ENCODE measurements at places on chromosomes 6 and 20.

DNA sequence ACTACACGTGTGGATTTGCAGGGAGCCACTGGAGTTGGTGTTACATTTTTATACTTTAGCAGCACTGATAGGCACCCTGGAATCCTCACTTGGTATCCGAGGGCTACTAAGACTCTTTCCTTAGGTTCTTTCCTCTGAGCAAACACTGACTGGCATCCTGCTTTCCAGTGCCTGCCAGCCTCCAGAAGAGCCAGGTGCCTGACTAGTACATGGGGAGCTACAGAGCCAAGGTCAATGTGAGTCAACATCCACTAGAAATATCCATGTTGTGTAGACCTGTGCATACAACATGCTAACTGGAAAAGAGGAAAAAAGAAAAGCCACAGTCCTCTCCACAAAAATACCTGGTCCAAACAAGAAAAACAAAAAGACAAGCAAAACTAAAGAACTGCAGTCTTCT lies 5.9 kb downstream of the TUBB1 start:
- DNase-seq = no peak

DNA sequence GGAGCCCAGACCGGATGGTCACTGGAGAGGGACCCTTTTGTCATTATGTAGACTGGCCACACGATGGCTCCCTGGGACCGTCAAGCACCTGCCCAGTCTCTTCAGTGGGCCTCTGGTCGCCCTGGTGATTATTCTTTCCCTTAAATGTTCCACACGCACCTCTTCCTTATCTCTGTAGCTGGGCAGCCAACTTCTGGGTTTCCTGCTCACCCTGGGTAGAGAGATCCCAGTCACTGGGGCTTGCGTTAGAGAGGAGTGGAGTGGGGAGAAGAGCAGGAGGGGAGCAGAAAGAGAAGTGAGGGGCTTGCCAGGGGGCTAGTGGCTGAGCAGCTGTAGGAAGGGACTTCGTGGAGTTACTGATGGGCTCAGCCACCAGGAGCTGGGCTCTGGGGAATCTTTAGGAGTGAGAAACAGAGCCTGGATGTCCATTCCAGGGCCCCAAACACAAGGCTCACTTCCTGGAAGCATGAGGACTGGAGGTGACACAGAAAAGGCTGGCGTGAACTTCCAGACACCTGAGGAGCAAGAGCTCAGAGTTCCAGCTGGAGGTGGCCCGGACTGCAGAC lies 150.1 kb downstream of the DHX35 start:
- peak; percentile 47 for DNase-seq

DNA sequence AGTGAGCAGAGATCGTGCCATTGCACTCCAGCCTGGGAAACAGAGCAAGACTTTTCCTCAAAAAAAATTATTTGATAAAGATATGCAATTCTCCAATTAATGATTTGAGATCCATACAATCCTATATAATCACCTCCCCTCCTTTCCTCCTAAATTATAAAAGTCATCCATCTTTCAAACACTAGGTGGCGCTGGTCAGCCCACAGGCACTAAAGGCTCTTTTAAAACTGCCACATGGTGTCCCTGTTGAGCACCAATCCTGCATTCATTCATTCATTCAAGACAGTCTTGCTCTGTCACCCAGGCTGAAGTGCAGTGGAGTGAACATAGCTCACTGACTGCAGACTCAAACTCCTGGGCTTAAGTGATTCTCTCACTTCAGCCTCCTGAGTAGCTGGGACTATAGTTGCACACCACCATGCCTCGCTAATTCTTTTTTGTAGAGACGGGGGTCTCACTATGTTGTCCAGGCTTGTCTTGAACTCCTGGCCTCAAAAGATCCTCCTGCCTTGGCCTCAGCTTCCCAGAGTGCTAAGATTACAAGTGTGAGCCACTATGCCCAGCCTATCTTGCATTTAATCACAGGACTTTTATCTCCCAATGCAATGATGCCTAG lies 58.7 kb upstream of the SLC2A12 start:
- DNase-seq = peak; percentile 84

DNA sequence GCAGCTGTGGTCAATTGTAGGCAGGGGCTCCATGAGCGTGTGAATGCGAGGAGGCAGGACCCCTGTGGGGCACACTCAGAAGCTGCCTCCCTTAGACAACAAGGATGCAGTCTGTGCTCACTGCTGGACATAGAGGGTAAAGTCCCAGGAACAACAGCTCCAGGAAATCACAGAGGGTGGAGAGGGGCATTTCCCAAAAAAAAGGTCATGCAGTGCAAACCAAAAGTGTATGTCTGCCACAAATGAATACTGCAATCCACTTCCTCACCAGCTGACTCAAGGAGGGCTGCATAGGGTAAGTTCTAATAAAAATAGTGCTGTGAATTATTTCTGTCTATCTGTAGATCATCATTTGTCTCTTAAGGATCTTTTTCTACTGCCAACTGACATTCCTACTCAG lies 95.8 kb downstream of the RNF182 start:
- no peak for DNase-seq

GRCh38 chr20:59043698-59044097 lies 1.1 kb upstream of the PRELID3B start:
- no peak for DNase-seq

DNA sequence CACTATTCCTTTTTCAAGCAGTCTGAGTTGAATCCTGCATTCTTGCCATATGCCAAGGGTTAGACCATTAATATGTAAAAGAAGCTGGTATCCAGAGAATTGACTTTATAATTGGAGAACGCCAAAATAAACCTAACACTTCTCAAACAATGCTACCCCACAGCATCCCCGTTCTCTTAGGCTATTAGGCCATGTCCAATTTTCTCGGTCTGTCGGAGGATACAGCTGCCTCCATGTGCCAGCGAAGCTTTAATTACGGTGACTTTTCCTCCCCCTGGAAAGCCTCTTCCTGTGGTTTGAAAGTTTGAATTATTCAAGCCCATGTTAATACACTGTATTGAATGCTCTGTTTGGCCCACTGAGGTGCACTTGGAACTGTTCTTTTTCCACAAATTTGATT lies 60.5 kb downstream of the HS3ST5 start:
- DNase-seq = no peak

DNA sequence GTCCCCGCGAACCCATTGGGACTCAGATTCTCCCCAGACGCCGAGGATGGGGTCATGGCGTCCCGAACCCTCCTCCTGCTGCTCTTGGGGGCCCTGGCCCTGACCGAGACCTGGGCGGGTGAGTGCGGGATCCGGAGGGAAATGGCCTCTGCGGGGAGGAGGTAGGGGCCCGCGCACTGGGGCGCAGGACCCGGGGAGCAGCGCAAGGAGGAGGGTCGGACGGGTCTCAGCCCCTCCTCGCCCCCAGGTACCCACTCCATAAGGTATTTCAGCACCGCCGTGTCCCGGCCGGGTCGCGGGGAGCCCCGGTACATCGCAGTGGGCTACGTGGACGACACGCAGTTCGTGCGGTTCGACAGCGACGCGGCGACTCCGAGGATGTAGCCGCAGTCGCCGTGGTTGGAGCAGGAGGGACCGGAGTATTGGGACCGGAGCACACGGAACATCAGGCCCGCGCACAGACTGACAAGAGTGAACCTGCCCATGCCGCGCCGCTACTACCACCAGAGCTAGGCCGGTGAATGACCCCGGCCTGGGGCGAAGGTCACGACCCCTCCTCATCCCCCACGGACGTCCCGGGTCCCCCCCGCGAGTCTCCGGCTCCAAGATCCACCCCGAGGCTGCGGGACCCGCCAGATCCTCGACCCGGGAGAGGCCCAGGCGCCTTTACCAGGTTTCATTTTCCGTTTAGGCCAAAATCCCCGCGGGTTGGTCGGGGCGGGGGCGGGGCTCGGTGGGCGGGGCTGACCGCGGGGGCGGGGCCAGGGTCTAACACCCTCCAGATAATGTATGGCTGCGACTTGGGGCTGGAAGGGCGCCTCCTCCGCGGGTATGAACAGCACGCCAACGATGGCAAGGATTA lies 15.7 kb upstream of the HLA-A start:
- DNase-seq = peak; percentile 81

DNA sequence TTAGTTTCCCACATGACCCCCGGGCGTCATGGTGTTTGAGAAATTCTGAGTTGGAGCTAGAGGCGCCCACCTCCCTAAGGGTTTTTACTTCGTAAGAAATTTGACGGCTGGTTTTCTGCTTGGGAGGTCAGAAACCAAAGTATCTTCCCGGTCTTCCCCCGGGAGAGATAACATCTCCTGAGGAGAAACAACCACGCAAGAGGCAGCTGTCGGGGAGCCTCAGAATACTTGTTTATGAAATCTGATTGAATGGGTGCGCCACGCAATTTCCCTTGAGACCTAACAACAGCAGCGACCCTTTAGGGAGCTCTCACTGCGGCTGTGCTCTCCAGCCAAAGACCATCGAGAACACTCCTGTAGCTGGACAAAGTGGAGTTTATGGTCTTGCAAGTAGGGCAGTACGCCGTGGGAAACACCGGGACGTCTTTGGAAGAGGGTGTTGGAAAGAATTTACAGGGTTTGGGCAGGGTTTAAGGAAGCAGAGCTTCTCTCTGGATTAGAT lies 608 bp upstream of the EIF2S2 start:
- peak; percentile 75 for DNase-seq

GRCh38 chr6:453152-453551 lies 61.6 kb downstream of the IRF4 start:
- no peak for DNase-seq

GRCh38 chr6:128696691-128697689 lies 176.6 kb upstream of the PTPRK start:
- DNase-seq = no peak

- DNase-seq = no peak
These were observed 600.6 kb upstream of the CHD6 start for GRCh38 chr20:42218621-42219374.

DNA sequence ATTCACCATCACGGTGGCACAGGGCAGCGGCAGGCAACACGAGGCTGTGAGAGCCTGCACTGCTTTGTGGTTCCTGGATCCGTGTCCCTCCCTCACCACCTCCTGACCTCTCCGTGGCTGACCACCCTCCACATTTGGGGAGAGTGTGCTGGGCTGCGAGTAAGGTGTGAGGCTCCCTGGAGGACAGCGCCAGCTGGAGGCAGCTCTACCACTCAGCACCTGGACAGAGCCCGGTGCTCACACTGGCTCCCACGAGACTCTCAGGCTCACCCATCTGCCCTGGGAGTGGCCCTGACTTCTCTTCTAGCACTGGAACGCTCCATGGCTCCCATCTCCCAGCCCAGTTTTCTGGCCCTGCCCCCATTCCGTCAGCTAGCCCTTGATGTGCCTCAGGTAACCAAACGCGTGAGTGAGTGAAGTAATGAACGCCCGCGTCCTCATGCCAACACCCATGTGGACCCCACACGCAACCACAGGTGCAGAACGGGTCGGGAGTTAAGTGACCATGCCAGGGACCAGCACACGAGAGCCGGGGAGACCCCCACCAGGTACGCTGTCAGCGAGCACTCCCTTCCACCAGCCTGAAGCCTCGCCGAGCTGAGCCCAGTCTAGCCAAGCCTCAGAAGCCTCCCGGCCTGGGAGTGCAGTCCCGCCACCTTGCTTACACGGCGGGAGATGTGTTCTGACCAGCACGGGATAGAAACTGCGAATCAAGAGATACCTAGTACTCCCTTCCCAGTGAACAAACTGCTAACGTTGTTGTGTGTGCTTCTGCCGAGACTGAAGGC lies 137.2 kb downstream of the WDR27 start:
- DNase-seq = no peak

- no peak for DNase-seq
These were observed 31.0 kb downstream of the KCNQ2 start for GRCh38 chr20:63441136-63442099.

DNA sequence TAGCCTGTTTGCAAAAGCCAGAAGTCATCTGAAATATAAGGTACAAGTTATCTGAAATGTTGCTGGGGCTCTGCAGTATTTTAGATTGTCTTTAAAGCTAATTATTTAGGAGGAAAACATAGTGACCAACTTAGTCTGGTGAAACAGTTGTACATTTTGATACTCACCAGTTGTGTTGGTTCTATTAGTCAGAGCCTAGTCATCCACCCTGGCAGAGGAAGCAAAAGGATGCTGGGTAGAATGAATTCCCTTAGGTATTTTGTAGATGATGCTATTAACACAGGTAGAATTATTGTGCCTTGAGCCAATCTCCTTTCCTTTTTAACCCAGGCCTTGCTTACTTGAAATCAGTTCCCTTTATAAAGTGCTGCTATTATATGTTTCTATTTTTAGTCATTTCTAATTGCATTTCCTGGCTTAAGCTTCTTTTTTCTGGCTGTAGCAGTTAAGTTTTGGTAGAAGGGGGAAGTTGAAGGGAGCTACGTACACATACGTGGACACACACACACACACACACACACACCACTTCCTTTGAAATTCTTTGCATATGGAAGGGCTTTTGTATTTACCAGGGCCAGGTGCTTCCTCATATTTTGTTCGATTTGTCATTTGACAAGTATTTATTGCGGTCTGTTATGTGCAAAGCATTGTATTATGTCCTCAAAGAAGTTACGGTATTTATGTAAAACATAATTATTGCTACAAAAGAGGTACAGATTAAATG lies 82.4 kb downstream of the RTN4IP1 start:
- peak; percentile 37 for DNase-seq

DNA sequence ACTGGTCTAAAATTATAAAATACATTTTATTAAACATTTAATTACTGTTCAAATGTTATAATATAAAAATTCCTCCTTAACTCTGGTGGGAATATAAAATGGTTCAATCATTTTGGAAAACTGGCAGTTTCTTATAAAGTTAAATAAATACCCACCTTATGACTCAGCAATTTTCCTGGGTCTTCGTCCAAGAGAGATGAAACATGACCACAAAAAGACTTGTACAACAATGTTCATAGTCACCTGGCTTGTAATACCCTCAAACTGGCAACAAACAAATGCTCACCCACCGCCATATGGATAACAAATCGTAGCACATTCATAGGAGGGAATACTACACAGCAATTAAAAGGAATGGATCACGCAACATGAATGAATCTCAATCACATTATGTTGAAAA lies 66.0 kb upstream of the RIN2 start:
- no peak for DNase-seq

GRCh38 chr20:43545837-43546578 lies 12.8 kb upstream of the SGK2 start:
- DNase-seq = peak; percentile 31

DNA sequence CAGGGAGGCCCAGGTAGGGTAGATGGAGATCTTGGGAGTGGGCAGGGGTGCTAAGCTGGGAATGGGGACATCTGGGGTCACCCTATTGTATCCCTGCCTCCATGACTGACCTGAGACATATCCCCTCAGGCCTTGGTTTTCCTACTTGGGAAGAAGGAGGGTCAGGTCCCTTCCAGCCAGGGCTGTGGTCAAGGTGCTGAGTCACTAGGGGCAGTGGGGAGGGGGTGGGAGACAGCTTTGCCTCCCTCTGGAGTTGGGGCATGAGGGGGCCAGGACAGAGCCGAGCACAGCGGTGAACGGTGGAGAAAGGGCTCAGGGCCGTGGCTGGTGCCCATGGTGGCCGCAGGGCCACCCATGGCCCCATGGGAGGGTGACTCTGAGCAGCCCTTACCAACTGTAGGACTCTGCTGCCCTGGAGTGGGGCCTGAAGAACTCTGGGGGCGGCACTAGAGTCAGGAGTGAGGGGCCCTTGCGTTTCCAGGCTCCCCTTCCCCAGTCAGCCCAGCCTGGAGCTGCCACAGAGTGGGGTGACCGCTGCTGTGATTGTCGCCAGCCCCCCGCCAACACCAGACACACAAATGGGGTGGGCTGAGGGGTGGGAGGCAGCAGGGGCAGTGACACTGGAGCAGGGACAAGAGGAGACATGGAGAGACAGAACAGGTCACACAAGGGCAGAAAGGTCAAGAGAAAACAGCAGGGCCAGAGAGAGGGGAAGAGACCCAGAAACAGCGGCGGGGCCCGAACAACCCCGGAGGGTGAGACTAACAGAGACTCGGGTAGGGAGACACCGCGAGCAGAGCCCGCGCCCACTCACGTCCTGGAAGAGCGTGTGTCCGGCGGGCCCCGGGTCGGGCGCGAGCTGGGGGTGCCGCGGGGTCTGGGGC lies 576 bp downstream of the NECAB3 start:
- DNase-seq = no peak

GRCh38 chr6:63509652-63510352 lies 62.5 kb upstream of the LOC128125822 start:
- DNase-seq = no peak
